Liver (tissue), 10 donors: ENCODE measurements at places on chromosomes 1 and 21. TPM values are rescaled to one million over a fixed set of nuclear protein-coding genes. Genes with fewer than 3 reads are reported as not detected.

Gene HSD3B1
- total RNA-seq: not detected

Gene INSRR
- not detected for total RNA-seq

Gene RAP1GAP
- 23.1 TPM for total RNA-seq

GRCh38 chr1:190475421-190476141, 2.1 kb downstream of the BRINP3 start:
- no peak for DNase-seq

GRCh38 chr1:92990828-92991227, 29.6 kb upstream of the DIPK1A start:
- DNase-seq: no peak

DNA sequence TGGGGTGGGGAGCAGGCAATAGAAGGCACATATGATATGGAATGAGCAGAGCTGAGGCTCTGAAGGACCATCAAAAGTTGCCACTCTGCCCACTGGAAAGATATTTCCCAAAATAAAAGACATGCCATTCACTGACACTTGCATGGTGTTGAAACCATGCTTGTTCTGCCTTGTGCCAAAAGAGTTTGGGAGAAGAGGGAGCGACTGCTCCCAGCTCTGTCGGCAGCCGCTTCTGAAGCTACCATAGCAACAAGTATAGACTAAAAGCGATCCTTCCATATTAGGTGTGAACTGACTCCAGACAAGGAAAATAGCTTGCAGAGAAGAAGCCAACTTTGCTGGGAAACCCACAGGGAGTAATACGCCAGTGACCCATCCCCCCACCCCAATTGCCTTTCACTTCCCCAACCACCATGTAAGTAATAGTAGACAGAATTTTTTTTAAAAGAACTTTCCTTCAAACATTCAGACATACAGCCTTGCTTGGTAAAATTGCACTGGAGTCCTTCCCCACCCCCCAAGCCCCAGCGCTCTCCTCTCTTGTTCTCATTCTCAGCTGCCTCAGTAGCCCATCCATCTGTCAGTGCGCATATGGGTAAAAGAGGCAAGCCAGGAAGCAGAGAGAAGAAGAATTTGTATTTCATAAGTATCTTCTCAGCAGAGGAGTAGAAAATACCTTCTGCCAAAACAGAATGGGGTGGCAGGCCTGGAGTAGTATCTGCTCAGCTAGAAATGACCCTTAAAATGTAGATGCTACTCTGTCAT, 263.7 kb downstream of the OMA1 start:
- DNase-seq: no peak
